ENCODE measurements at places on chromosomes 2 and 18.

- peak; percentile 17 for DNase-seq
Observed at GRCh38 chr2:210072922-210073509, 70.6 kb downstream of the RPE start.

GRCh38 chr2:188623995-188624643, 332.4 kb downstream of the GULP1 start:
- no peak for DNase-seq

DNA sequence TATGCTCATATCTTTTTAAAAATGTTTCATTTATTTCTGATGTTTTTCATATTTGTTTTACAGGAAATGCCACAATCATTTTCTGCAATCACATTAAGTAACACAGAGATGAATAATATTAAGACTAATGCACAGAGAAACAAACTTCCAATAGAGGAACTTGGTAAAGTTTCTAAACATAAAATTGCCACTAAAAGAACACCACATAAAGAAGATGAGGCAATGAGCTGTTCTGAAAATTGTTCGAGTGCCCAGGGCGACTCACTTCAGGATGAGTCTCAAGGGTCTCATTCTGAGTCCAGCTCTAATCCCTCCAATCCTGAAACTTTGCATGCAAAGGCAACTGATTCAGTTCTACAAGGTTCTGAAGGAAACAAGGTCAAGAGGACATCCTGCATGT, 70.4 kb downstream of the APLF start:
- no peak for DNase-seq

- DNase-seq, result peak; percentile 85
Observed at GRCh38 chr2:117814417-117815264, at the start of gene DDX18. Gene DDX18, plus strand, starts transcription at chr2:117814691. Its CDS starts 87 bp downstream, at chr2:117814778.

- no peak for DNase-seq
Observed at GRCh38 chr18:61544178-61544577, 210.9 kb downstream of the CDH20 start.

DNA sequence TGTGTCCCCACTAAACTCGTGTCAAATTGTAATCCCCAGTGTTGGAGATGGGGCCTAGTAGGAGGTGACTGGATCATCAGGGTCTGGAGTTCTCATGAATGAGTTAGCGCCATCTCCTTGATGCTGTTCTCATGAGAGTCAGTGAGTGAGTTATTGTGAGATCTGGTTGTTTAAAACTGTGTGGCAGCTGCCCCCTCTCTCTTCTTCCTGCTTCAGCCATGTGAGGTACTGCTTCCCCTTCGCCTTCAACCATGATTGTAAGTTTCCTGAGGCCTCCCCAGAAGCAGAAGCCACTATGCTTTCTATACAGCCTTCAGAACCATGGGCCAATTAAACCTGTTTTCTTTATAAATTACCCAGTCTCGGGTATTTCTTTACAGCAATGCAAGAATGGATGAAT, 50.4 kb downstream of the AP1S3 start:
- DNase-seq, result no peak

- no peak for DNase-seq
Observed at GRCh38 chr2:18604531-18604885, 15.1 kb upstream of the NT5C1B start.

GRCh38 chr2:64327510-64328414, 126.2 kb upstream of the LGALSL start:
- DNase-seq, result peak; percentile 35

- no peak for DNase-seq
Observed at GRCh38 chr2:20618468-20618885, 32.4 kb downstream of the HS1BP3 start.

- DNase-seq, result no peak
Observed at GRCh38 chr2:10935366-10935918, 23.7 kb downstream of the KCNF1 start.

- no peak for DNase-seq
Observed at GRCh38 chr18:50790241-50790640, 29.6 kb downstream of the MRO start.

GRCh38 chr2:178731300-178731699, 75.9 kb downstream of the TTN start:
- no peak for DNase-seq

DNA sequence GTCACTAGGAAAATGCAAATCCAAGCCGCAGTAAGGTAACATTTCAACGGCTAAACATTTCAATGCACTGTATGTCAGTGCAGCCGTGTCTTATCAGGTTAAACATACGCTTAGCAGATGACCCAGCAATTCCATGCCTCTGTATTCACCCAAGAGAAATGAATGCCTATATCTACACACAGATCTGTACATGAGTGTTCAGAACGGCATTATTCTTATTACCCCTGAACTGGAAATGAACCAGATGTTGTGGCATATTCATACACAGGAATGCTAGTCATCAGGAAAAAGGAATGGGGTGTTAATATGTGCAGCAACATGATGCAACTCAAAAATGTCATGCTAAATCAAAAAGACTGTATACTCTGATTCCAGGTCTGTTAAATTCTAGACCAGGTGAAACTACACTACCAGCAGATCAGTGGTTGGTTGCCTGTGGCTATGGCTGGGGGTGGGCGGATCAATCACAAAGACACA, 80.4 kb upstream of the RPL31 start:
- DNase-seq, result no peak

GRCh38 chr2:142942690-142943089, 65.2 kb downstream of the KYNU start:
- DNase-seq, result no peak

GRCh38 chr18:8003878-8004675, 437.0 kb downstream of the PTPRM start:
- DNase-seq, result no peak

GRCh38 chr18:63224630-63225029, 94.9 kb downstream of the BCL2 start:
- no peak for DNase-seq

GRCh38 chr18:48902023-48902855, 48.5 kb downstream of the SMAD7 start:
- DNase-seq, result peak; percentile 59

GRCh38 chr2:232838406-232838874, 31.6 kb upstream of the SNORC start:
- no peak for DNase-seq

GRCh38 chr2:33208400-33208799, 261.6 kb downstream of the LTBP1 start:
- no peak for DNase-seq

GRCh38 chr2:179129574-179130238, 79.8 kb upstream of the CCDC141 start:
- DNase-seq, result peak; percentile 13

DNA sequence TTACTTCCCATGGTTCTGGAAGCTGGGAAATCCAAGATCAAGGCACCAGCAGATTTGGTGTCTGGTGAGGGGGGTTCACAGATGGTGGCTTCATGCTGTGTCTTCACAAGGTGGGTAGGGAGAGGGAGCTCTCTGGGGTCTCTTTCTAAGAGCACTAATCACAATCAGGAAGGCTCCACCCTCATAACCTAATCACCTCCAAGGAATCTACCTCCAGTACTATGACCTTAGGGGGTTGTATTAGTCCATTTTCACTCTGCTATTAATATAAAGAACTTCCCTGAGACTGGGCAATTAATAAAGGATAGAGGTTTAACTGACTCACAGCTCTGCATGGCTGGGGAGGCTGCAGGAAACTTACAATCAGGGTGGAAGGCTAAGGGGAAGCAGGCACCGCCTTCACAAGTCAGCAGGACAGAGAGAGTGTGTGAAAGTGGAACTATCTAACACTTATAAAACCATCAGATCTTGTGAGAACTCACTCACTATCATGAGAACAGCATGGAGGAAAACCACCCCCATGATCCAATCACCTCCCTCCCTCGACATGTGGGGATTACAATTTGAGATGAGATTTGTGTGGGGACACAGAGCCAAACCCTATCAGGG, 17.6 kb downstream of the TBC1D8 start:
- DNase-seq, result no peak

DNA sequence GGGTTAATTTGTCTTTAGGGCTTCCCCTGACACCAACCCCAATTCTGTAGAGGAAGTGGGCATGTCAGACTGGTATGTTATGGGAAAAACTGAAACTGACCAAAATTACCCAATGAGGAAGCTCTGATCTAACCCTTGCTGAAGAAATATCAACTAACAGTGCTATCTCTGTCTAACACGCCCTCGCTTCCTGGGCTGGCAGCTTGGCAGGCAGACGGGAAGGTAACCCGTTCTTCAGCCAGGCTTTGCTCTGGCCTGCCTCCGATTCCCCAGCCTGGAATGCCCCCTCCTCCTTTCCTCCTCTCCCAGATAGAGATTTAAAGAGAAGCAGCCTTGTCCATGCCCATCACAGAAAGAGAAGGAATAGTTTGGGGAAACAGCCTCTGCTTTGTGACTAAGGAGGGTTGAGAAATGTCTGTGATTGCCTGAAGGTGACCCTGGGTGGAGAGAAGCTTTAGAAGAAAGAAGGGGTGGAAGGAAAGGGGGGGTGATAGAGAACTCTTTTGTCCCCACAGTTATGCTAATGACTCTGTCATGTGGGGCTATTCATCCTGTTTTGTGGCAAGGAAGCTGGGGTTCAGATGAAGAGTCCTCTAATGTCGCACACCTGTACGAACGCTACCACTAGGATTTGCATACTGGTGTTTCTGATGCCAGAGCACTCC, 15.4 kb downstream of the HK2 start:
- peak; percentile 36 for DNase-seq

DNA sequence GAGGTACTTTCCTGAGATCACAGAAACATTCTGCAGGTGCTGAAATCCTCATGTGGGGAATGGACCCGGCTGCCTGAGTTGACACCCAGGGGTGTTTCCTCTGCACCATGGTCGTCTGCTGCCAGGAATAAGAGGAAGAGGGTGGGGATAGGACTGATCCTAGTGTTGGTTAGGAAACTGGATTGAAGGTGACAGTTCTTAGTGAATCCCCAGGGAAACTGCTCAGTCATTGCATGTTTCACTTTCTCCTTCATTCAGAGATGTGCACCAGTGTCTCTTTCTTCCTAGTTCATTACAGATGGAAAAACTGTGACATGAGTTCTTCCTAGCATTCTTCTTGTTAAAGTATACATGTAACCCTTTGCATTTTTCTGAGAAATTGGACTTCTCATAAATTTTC, 294.3 kb downstream of the PTGR3 start:
- no peak for DNase-seq

GRCh38 chr2:238856713-238857567, 9.1 kb downstream of the TWIST2 start:
- DNase-seq, result no peak

DNA sequence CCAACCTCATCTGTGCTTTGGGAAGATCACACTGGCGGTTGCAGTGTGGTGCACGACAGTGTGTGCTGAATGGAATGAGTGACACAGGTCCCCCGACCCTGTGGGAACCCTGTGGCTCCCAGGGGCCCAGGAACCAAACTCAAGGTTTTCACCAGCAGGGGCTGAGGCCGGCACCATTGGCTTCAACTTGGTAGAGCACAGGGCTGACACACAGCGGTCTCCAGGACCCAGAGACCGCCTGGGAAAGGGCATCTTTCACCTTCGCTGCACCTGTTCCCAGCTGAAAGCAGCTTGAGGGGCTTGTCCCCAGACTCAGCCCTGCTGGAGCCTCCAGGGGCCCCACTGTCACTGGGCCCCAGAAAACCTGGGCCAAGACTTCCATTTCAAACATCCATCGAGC, 59.0 kb upstream of the ODC1 start:
- no peak for DNase-seq

- DNase-seq, result no peak
Observed at GRCh38 chr2:205696927-205697441, 14.7 kb downstream of the NRP2 start.

DNA sequence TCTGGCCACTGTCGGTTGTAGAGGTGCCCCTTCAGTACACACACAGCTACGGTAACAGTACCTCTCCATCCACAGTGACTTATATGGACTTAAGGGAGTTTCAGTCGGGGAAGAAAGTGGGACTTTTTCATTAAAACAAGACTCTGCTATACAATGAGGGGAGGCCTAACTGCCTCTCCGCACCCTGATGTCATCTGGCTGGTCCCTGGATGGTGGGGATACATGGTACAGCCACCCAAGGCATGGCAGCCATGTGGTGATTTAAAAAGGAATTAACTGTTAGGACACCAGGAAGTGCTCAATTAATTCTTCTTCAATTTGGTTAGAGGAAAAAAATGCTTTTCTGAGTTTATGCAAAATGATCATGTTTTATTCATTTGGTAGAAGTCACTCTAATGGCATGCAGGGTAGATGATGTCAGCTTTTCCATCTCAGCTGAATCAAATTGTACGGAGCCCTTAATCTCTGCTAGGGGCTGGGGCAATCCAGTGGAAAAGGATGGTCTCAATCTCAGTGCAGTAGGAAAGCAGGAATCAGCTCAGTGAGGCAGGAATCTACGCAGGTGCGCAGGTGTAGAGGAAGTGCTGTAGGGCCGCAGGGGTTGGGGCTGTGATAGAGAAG, 243.9 kb downstream of the PRKCE start:
- no peak for DNase-seq

- no peak for DNase-seq
Observed at GRCh38 chr2:133748007-133748700, 179.9 kb upstream of the NCKAP5 start.

GRCh38 chr2:162282765-162283425, 35.6 kb downstream of the IFIH1 start:
- DNase-seq, result no peak

DNA sequence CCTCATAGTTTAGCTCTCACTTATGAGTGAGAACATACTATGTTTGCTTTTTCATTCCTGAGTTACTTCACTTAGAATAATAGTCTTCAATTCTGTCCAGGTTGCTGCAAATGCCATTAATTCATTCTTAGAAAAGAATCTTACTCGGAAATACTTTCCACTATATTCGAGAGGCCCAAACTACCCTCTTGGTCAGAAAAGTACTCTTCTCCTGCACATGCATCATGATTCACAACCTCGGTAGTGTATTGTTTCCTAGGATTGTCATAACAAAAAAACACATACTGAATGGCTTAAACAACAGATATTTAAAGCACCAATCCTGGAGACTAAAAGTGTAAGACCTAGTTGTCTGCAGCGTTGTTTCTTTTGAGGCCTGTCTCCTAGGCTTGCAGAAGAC, 364.0 kb upstream of the SLC14A2 start:
- DNase-seq, result no peak

DNA sequence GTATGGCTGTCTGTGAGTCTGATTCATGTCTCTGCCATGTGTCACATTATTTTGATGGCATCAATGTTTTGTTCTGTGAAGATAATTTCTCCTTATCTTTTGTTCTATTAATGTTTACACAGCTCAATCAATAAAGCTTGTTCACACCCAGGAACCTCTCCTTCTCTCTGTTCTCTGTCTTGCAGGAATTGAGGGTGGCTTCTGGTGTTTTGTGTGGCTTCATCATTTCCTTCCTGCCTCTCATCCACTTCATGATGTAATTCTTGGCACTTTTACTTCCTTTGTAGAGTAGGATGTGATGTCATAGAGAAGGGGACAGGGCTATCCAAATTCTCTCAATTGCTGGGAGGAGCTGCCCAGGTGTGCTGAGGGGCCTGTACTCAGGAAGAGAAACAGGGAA, 27.2 kb downstream of the ASXL3 start:
- DNase-seq, result no peak

- DNase-seq, result no peak
Observed at GRCh38 chr2:226847090-226847489, 11.2 kb downstream of the RHBDD1 start.

Data from iPS-NIHi11 (cell line).